ENCODE measurements at places on chromosomes 7 and 10. TPM values are rescaled to one million over a fixed set of nuclear protein-coding genes. Genes with fewer than 3 reads are reported as not detected.
A peak's percentile ranks its signal among the peaks of the same experiment; 100 is the strongest.

DNA sequence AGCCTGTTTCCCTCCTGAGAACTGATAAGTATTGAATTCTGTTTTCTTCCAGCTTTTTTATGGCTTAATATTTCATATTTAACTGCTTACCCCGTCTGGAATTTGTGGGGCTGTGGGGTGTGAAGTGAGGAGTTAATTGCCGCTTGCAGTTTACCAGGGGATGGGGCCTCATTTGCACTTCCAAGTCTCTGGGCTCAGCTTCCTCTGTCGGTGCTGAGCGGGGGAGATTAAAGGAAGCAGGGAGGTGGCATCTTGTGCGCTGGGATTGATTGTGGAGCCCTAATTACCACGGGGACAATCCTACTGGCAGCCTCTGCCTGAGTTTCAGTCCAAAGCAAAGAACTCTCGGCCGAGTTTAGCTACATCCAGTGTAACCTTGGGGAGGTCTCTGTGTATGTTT is 33.4 kb downstream of the ELFN1 start:
- DNase-seq = no peak

- DNase-seq = peak; percentile 44
Measured at GRCh38 chr7:124784879-124785818, 19.6 kb upstream of the GPR37 start.

GRCh38 chr7:41754046-41754445 is 51.2 kb upstream of the INHBA start:
- DNase-seq = peak; percentile 31

DNA sequence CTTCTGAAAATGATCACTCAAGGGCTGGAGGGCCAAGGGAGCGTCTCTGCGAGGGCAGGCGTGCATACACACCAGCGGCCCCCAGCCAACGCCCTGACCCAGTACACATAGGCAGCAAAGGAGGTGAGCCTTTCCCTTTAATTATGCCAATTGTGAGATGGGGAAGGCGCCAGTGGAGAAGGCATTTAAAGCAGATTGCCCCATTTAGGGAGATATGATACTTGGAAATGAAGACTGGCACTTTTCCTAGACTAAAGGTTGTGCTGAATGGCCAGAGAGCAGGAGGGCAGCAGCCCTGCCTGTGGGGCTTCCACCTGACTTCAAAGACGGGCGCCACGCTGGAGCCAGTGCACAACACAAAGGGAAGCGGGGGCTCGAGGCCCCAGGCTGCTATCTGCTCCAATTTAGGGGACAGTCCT is 24.1 kb downstream of the HIPK2 start:
- no peak for DNase-seq

- DNase-seq = no peak
Measured at GRCh38 chr7:74569501-74570075, 87.9 kb upstream of the GTF2I start.

- DNase-seq = no peak
Measured at GRCh38 chr7:133428326-133428725, 175.4 kb downstream of the EXOC4 start.

- no peak for DNase-seq
Measured at GRCh38 chr7:95687759-95688343, 84.5 kb upstream of the DYNC1I1 start.

The CYP26C1 gene
- polyA plus RNA-seq = not detected

The UPK3BL1 gene
- 14.5 TPM for polyA plus RNA-seq

The ADAMTS14 gene
- not detected for polyA plus RNA-seq

Measured in foreskin keratinocyte (primary cell).